Inflammatory macrophage (primary cell): ENCODE measurements at places on chromosomes 6 and 20.

DNA sequence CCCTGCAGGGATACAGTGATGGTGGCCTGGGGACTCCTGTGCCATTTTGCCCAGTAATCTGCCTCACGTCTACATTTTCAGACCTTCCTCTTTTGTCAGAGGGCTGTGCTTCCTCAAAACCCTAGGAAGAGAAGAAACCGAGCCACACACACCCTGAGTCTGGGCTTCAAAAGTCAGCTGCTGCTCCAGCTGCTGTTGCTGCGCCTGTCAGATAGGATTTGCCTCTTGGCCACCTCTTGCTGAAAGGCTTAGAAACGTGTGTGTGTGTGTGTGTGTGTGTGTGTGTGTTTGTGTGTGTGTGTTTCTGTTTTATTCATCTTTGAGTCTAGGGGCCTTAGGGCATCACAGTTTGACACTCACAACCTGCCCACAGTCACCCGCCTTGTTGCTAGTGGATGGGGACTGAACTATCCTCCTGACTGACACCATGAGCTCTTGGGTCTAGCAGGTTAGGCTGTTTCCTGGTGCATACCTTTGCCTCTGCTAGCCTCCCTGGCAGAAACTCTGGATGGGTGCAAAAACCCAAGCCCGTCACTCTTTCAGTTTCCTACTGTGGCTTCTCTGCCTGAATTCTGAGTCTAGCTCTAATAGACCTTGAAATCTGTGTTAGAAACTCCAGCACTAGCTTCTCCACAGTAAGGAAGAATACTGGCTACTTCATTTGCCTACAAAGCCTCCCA, 94.9 kb upstream of the CEP85L start:
- DNase-seq = peak; percentile 92

- DNase-seq = no peak
These were observed 97.3 kb upstream of the UST start for GRCh38 chr6:148649454-148649963.

- DNase-seq = no peak
These were observed 5.9 kb downstream of the NKX2-4 start for GRCh38 chr20:21391185-21391971.

GRCh38 chr6:11492464-11493290, 44.9 kb upstream of the TMEM170B start:
- DNase-seq = peak; percentile 13

DNA sequence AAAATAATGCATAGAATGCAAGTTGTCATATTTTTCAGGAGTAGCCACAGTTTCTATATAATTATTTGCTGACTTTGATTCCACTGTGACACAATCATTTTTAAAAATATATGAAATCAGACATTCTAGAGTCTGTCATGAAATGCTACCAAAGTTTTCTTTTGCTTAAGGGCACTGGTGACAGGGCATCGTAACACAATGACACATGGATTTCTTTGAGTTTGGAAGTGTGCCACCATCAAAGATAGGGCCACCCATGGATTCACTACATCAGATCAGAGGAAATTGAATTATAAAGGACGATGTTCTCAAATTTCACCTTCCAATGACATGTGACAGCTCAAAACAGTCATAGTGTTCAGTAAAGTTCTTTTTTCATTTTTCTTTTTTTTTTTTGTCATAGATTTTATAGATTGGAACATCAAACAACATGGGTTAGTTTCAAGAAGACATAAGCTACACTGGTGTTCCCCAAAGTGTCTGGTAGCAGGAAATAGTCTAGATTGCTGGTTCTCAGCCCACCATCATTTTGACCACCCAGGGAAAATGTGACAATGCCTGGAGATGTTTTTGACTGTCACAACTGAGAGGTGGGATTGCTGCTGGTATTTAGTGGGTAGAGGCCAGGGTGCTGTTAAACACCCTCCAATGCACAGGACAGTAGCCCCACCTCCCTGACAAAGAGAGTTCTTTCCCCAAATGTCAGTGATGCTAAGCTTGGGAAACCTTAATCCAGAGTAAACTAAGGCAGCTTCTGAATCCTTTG, 123.8 kb upstream of the DOK5 start:
- DNase-seq = no peak

DNA sequence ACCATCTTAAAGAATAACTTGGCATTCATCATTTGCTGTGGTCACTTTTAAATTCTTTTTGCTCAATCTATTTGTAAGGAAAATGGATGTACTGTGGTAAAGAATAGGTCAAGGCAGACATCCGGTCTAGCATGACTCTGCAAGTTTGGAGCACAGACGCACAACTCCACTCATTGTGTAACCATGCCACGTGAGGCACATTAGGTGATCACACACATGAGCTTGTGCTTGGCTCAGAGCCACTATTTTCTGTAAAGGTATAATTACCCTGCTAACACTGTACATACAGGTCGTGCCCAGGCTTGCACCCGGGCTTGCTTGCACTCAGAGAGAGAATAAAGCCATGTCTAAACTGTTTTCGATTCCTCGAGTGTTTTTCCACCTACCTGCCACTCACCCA, 1289.1 kb upstream of the ADGRB3 start:
- DNase-seq = no peak

GRCh38 chr6:127520066-127520465, 931 bp upstream of the MTCL3 start:
- no peak for DNase-seq

GRCh38 chr20:37990571-37991151, 42.6 kb downstream of the TTI1 start:
- peak; percentile 93 for DNase-seq

DNA sequence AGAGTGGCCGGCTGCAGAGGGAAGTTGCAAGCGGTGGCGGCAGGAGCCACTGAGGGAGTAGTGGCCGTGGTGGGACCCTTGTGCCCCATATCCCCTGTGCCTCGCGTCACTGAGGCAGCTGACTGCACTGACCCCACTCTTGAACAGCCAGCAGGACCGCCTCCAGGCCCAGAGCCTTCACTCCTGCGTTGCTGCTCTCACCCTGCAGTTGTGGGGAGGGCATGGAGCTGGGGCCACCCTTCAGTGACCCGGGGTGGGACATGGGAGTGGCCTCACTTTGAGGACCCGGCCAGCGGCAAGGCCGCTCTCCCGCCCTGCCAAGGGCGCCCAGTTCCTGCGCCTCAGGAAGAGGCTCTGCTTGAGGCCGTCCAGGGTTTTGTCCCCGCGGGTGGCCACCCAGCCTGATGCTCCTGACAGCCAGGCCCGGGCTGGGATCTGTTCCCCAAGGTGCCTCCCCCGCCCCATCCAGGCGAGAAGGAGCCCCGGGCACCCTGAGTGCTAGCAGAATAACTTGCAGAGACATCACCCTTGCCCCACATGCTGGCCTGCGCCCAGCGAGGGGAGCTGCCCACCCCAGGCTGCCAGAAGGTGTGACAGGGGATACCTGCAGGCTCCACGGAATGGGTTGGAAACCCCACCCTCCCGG, 44.4 kb downstream of the HLA-DRA start:
- no peak for DNase-seq

GRCh38 chr6:84763003-84763885, 1.2 kb downstream of the TBX18 start:
- DNase-seq = no peak

DNA sequence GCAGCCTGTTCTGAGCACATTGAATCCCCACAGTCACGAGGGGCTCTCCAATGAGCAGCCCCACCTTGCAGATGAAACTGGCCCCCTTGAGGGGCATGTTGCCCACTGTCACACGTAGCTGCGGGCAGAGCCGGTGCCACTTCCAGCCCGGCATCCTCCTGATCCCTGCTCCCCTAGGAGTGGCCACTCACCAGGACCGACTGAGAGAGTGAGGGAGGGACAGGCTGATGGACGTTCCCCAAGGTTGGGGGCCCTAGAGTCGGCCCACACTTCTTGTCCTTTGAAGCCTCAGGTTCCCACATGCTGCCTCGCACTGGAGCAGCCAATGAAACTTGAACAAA, 10.5 kb downstream of the ENTPD6 start:
- DNase-seq = no peak

DNA sequence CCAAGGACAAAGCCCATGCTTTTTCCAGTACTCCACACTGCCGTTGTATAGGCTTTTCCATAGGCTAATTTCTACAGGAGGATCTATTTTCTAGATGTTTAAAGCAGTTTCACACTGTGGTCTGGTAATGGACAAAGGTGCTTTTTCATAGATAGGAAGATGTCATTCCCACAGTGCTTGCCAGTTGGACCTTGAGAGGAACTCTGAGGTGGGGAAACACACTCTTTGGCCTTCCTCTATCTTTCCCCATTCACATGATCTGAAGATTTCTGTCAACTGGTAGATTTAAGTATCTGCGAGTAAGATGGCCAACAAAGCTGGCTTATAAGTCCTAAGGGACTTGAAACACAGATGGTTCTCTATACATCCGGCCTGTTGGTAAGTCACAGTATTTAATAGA, 477.3 kb downstream of the UTRN start:
- no peak for DNase-seq

DNA sequence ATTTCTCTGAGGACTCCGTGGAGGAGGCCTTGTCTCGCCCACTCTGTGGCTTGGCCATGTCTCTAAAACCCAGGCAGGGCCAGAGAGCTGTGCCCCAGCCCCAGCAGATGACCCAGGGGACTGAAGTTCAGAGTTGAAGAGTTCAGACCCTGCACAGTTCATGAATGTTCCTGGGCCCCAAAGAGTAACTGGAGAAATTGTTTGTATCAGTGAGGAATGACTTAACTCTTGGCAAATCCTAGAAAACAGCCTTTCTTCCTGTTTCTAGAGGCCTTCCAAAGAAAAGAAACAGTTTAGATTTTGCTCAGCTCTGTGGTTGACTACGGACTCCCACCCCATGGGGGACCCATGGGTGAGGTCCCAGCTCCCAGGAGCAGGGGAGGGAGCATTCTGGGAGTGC, 62.1 kb upstream of the EYA2 start:
- no peak for DNase-seq

DNA sequence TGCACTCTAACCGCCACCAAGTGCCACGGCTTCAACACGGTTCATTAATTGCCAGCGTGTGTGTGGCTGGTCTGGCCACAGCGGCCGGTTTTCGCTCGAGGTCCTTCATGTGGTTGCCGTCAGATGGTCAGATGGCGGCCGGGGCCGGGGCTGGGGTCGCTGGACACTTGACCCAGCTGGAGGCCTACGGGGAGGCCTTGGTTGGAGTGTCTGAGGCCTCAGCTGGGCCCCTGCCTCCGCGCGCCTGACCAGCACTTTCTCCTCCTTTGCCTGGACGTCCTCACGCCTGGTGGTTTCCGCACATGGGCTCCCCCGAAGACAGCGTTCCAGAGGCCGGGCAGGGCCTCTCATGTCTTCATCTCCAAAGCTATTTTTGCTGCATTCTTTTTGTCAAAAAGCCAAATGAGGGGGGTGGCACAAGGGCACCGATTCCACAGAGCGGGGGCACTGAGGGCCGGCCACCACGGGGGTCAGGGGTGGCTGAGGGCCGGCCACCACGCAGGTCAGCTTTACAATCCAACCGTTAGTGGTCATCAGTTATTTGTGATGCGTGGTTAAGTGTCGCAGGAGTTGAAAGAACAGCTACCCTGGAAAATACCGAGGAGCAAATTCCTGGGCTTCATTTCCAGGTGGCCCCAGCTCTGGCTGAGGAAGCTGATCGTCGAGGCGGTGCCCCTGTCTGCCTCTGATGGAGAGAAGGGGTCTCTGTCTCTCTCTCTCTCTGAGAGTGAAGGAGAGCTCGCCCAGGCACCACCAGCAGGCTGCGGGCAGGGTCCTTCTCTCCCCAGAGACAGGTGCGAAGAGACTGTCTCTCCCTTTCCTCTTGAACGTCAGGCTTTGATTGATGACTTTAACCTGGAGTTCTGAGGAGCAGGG, 50.5 kb upstream of the FRMD1 start:
- DNase-seq = no peak

DNA sequence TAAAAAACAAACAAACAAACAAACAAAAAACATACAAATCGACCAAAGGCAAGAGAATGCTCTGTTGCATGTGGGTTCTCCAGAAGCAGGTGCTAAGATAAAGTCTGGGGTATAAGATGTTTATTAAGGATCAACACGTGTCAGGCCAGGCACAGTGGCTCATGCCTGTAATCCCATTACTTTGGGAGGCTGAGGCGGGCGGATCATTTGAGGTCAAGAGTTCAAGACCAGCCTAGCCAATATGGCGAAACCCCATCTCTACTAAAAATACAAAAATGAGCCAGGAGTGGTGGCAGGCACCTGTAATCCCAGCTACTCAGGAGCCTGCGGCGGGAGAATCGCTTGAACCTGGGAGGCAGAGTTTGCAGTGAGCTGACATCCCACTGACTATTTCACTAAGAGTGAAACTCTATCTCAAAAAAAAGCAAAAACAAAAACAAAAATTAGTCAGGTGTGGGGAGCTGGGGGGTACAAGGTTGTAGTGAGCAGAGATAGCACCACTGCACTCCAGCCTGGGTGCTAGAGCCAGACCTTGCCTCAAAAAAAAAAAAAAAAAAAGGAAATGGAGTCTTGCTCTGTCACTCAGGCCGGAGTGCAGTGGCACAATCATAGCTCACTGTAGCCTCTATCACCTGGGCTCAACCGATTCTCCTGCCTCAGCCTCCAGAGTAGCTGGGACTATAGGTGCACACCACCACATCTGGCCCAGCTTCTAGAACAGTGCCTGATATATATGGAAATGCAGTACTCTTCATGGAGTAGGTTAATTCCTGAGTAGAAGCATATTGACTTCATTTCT, 86.8 kb upstream of the JARID2 start:
- no peak for DNase-seq

- no peak for DNase-seq
These were observed 114.4 kb downstream of the ADGRG6 start for GRCh38 chr6:142416179-142416578.

- no peak for DNase-seq
These were observed 48.9 kb upstream of the OLIG3 start for GRCh38 chr6:137543114-137543513.

DNA sequence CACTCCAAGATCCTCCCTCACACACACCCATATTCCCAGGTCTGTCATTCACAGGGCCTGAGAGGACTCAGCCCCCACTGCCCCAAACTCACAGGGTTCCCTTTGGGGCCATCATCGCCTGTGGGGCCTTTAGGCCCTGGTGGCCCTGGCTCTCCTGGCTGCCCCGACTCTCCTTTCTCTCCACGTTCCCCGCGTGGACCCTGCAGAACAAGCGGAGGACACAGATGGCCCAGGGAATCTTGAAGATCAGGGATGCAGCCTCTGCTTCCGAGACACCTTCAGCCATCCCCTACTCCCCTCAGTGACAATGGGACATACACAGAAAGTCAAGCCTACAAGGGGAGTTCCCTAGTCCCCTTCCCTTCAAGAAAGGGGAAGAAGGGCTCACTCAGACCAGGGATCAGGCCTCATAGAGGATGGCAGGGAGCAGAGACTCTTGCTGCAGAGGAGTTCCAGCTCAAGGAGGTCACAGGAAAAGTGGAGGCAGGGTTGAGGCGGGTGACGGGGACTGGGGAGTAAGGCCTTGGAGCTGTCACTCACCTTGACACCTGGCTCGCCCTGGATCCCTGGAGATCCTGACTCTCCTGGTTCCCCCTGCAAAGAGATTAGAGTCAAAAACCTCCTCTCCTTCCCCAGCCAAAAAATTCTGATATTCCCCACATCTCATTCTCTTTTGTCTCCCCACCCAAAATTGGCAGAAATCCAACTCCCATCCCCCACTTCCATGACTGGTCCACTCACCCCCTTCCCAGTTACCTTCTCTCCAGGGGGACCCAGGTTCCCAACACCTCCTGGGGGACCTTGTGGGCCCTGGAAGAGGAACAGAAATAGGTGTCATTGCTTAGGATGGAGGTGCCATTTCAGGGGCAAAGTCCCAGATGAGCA, 22.7 kb downstream of the COL11A2 start:
- DNase-seq = peak; percentile 14

- no peak for DNase-seq
These were observed 16.2 kb downstream of the PM20D2 start for GRCh38 chr6:89162047-89162371.
